ENCODE measurements at places on chromosomes 1 and 21. TPM values are rescaled to one million over a fixed set of nuclear protein-coding genes. Genes with fewer than 3 reads are reported as not detected.

TNFRSF4 gene
- not detected for total RNA-seq

MYOC gene
- not detected for total RNA-seq

ELAPOR1 gene
- 0.63 TPM for total RNA-seq

ZBTB7B gene
- 53.7 TPM for total RNA-seq

APOBEC4 gene
- total RNA-seq = not detected

TNNI3K gene
- not detected for total RNA-seq

VCAM1 gene
- 0.09 TPM for total RNA-seq

GCSAML gene
- total RNA-seq = not detected
